ENCODE measurements at places on chromosomes 3 and 15. TPM values are rescaled to one million over a fixed set of nuclear protein-coding genes. Genes with fewer than 3 reads are reported as not detected.

DNA sequence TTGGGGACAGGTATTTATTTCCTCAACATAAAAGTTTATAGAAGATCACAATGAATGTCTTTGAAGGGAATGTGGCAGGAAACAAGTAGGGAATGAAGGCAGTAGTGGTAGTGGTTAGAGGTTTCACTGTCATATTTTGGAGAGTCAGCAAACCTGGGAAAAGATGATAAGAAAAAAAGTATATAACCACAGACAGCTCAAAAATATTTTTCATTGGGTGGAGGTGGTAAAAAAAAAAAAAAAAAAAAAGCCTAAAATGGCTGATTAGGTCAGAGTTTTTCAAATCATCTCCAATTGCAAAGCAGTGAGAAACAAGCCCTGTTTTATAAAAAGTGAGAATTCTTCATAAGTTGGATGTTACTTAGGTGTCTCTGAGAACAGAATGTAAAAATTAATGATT lies 400.0 kb downstream of the LSAMP start:
- ATAC-seq: no peak

DNA sequence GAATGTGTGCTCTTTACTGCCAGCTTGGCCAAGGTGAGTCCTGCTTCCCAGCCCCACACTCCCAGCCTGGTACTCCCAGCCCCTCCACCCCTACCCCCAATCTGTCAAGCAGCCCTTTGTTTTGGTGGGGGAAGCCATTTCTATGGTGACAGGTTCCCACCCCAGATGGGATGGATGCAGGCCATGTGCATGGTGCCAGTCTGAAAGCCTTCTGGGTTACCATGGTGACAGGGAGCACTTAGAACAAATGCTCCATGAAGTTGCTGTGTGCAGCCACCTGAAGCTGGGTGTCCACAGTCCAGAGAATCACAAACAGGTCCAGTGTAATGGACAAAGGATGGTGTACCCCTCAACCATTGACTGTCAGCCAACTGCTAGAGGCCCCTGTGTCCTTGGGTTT lies 19.1 kb upstream of the VILL start:
- ATAC-seq: no peak

The TYRO3 gene
- total RNA-seq: 13.4 TPM

DNA sequence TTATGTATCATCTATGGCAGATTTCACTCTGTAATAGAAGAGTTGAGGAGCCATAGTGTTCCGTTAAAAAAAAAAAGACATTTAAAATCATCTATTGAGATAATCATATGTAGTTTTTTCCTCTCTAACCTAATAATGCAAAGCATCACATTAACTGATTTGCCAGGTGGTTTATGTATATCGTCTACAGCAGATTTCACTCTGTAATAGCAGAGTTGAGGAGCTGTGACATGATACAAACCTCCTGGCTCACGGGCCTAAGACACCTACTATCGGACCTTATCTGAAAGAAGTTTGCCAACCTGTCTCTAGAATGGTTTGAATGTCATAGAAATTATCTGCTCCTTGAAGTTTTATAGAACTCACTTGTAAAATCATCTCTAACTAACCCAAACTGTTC lies 29.8 kb downstream of the CDCP1 start:
- ATAC-seq: no peak

GRCh38 chr15:74777769-74778598 lies 3.9 kb upstream of the CSK start:
- ATAC-seq: no peak

The GFM1 gene
- total RNA-seq: 32.5 TPM

Measured in esophagus mucosa (tissue), 1 donor.